Naive thymus-derived CD4-positive, alpha-beta T cell (primary cell): ENCODE measurements at places on chromosomes 7 and 10. TPM values are rescaled to one million over a fixed set of nuclear protein-coding genes. Genes with fewer than 3 reads are reported as not detected.

DNA sequence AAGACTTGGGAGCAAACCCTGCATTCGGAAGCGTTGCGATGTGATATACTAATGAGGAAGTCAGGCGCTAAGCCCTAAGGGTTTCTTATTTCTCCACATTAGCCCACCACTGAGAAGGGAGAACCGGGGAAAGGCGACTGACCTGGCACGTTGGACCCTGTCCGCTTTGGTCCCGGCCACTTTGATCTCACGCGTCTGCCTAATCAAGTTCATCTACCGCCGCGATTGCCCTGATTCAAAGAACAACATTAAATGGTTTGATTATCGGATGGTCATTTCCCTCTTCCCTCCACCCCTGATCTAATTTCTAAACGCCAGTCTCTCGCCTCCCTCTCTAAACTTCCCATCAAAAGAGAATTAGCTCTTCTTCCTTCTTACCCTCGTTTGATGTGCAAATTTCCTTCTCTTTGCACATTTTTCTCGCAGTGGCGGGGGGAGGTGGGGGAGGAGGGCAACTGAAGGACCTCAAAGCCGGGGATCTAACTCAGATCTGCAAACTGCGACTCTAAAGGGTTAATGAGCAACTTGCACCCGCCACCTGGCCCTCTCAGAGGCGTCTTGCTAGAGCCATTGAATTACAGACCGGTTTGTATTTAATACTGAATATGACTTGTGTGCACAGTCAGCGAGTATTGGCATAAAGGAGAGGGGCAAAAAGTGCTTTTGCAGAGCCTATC lies 687 bp upstream of the DKK1 start:
- DNase-seq = no peak

DNA sequence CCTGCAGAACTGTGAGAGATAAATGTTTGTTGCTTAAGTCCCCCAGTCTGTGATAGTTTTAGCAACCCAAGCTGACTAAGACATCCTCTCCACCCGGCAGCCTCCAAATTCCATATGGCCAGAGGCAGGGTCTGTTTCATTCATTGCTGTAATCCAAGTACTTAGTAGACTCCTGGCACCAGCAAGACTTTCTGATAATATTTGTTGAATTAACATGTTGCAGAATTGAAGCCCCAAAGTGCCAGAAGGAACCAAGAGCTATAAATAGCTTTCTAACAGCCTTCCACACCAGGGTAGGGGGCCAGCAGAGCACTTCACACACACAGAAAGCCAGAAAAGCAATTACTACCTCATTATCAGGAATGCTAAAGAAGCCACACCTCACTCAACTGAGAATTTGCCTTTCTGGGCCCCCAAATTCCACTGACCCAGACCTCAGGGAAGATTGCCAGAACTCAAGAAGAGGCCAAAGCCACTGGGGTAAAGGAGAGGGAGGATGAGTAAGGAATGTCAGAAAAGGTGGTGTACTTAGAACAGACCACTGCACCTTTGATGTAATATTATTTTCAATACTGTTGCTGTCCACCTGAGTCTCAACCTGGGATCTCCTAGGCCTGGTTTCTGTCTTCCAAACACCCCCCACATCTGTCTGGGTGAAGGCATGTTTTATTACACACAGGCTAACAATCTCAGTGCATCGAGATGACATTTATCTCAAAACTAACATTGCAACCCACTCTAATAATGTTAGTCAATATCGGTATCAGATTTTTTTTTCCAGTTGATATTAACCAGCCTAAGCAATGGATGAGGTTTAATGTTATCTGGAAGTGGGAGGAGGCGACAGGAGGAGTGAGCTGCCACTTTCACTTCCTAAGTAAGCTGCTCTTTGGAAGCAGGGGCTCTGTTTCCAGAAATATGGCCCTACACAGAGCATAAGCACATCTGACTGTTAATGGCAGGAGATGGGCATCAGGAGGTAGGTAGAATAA lies 5.5 kb downstream of the NOD1 start:
- no peak for DNase-seq

DNA sequence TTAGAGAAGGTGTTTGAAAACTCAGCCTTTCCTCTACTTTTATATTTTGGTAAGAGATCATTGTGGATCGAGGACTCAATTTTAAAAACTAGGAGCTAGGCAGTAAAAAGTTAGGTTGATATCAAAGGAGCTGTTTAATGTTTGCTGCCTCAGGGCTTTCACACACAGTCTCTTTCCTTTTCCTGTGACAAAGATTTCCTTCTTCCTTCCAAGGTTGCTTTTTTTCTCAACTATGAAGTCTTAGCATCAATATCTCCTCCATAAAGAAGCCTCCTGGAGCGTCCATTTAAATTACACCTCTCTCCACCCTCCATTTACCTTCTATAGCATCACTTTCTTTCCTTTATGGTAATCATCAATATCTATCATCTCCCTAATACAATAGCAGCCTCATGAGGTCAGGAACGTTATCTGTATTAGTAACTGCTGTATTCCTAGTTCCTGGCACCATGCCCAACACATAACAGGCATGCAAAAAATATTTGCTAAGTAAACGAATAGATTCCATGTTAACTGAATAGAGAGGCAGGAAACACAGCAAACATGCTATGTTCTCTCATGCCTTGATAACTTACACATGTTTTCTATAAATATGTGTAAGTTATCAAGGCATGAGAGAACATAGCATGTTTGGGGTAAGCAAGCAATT lies 48.5 kb downstream of the GNAT3 start:
- DNase-seq = no peak

DNA sequence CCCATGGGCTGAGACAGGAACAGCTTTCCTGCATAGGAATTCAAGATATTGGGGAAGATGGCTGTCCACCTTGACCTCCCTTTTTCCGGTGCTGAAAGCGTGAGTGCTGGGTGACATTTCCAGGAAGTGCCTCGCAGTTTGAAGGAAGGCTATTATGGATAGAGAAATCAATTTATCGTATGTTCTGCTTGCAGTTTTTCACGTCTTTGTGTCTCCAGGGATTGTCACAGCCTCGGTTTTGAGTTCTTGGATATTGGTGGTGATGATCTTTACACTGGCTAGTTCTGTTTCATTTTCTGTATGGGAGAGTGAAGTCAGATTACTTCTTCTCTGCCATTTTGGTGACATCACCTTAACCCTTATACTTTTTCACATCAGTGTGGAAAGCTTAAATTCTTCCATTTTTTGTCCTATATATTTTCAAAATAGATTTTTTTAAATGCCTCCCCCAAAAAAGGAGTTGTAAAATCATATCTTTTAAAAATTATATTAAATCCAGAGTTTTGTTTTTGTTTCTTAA lies 102.5 kb upstream of the APBB1IP start:
- DNase-seq = no peak

DNA sequence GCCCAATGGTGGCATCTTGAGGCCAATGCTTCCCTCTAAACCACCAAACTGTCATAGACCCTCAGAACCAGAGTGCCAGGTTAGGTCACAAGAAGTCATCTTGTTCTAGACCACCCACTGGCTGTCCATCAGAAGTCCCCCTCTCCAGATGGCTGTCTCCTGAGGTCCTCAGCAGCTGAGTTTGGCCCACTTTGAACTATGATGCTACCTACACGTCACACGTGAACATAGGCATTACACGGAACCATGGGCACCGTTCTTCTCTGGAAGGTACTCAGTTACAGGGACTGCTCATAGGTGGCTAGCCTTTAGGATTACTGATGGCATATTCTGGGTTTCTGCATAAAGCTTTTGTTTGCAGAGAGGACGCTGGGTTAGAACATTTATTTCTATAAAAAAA lies 166.4 kb downstream of the ADAM12 start:
- no peak for DNase-seq

- DNase-seq = no peak
These were observed 26.1 kb upstream of the DNAJB6 start for GRCh38 chr7:157310676-157311185.

DNA sequence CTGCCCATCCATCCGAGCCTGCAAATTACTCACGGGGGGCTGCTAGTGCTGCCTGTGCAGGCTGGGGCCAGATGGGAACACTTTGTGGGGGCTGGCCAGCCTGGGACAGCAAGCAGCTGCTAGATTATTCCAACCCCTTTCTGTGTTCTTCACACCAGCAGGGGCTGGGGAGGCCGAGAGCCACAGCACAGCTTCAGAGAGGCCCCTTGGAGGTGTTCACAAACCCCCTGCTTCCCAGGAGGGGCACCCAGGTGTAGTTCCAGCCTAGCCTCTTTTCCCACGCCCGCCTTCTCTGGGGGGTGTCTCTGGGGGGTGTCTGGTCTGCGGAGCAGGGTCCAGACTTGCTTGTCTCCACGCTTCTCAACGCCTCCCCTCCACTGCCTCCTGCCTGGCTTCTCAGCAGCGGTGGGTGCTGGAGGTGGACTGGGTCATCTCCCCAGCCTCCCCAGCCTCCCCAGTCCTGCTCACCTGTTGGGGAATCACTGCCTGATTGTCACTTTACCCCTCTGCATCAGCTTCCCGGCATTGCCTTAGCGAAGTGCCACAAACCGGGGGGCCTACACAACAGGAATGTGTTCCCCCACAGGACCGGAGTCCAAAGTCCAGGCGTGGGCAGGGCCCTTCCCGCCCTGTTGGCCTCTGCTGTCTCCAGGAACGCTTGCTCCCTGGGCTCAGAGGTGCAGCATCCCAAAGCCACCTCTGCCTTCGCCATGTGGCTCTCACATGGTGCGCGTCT lies 74.0 kb upstream of the EN2 start:
- no peak for DNase-seq

DNA sequence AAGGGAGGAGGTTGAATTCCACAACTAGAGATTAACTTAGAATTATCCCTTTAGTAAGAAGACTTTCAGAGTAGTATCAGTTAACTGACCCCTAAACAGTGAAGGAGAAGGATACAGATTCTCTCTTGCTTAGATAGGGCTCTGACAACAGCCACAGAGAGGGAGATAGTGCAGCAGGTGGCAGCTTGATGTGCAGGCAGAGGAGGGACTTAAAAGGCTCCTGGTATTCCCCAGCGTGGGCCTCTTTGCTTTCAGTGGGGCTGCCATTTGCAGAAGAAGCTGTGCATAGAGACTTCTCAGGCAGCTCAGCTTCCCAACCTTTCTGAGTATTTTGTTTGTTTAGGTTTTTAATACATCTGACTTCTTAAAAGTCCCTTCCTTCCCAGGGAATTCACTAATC lies 16.0 kb downstream of the FZD1 start:
- DNase-seq = no peak

- no peak for DNase-seq
These were observed 35.0 kb downstream of the PRR15 start for GRCh38 chr7:29598613-29599012.

GRCh38 chr10:100043796-100044195 lies 34.0 kb upstream of the DNMBP start:
- DNase-seq = no peak

The CPA1 gene
- total RNA-seq = not detected

The GCK gene
- total RNA-seq = 0.29 TPM

The NUP205 gene
- total RNA-seq = 87.9 and 88.8 TPM in 2 replicates

The TMEM184A gene
- not detected for total RNA-seq

The UCN3 gene
- total RNA-seq = not detected

The GHRHR gene
- total RNA-seq = not detected
